Breast epithelium (tissue), 4 donors: ENCODE measurements at places on chromosomes 7 and 10.

- no peak for DNase-seq
Measured at GRCh38 chr7:135966341-135967043, 10.7 kb downstream of the MTPN start.

GRCh38 chr10:131889755-131890154 is 11.1 kb upstream of the PPP2R2D start:
- no peak for DNase-seq

- no peak for DNase-seq
Measured at GRCh38 chr7:30328381-30328780, 44.0 kb downstream of the ZNRF2 start.

DNA sequence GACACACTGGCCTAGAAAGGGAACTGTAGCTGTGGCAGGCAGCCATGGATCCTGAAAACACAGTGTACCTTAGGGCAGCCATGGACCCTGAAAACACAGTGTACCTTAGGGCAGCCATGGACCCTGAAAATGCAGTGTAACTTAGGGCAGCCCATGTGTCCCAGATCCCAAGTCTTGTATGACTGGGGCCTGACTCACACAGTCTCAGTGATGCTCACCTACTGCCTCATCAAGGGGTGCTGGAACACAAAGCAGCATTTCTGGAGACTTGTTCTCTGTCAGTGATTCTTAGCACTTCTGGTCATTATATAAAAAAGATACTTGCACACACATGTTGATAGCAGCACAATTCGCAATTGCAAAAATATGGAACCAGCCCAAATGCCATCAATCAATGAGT is 70.2 kb upstream of the LAMB4 start:
- DNase-seq: no peak

- DNase-seq: no peak
Measured at GRCh38 chr10:87882555-87883294, 19.3 kb downstream of the PTEN start.

DNA sequence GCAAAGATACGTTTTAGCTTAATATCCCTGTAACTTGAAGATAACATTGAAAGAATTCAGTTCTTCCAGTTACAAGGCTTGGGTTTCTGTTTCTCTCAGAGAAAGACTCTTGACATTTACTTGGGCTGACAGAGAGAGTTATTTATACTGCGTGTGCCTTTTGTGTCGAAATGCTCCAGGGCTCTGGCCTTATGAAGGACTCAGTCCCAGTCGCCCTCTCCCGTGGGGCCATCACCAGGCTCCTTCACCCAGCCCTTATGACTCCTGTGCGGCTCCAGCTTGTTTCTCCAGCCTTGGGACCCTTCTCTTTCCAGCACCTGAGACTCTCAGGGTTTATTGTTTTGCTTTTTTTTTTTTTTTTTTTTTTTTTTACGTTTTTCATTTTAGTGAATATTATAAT is 242.3 kb upstream of the DKK1 start:
- no peak for DNase-seq

DNA sequence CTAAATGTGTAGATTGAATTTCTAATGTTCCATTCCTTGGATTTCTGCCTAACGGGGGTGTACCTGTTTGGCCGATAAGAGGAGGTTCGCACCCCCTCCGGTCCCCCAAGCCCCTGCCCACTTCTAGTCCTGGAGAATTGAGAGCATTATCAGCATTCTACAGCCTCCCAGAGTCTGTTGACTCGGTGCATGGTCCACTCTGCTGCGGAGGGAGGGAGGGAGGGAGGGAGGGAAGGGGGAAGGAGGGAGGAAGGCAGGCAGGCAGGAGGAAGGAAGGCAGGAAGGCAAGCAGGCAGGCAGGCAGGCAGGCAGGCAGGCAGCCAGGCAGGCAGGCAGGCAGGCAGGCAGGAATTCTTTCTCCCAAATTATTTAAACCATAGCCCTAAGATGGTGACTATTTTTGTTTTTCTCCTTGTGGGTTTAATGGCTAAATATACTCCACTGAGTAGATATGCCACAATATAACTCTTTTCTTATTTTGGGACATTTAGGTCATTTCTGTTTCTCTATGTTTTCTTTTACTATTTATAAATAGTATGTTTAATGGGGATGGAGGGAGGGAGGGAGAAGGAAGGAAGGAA is 69.5 kb upstream of the CHST15 start:
- no peak for DNase-seq

DNA sequence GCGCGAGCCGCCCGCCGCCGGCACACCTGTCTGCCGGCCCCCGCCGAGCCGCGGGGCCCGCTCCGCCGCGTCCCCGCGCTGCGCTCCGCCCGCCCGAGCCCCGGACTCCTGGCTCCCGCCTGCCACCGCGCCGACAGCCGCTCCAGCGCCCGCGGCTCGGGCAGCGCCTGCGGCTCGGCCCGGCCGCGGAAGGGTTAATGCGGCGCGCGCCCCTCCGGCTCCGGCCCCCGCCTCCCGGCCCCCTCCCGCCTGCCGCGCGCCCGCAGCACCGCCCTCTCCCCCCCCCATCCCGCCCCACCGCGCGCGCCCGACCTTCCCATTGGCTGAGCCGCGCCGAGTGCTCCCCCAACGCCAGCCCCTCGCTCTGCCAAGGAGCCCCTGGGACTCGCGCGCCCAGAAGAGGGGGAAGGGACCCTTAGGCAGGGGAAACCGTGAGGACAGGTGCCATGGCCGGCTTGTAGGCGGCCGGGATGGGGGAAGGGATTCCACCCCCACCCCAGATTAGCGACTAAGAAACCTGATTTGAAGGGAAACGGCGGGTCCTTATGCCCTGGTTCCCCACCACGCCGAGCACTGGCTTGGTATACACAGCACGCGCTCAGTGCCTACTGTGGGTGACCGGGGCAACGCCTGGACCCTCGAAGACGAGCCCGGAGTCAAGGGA is at the start of gene KCNH2:
Gene KCNH2, minus strand, starts transcription at position 196 of the 664 bp plus-strand sequence. CDS start 408 bp downstream, outside the sequence.
- no peak for DNase-seq

DNA sequence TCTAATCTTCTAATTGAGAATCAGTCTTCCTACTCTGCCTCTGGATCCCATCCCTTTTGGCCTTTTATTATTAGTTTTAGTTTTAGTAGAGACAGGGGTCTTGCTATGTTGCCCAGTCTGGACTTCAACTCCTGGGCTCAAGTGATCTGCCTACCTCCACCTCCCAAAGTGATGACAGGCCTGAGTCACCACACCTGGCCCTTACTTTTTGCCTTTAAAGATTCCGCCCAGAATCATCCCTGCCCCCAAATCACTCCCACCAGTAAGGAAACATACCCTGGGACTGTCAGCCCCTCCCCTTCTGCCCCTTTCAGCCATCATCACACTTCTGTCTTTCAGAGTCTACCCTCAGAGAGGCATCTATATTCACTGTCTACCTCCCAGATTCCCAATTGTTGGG is 18.7 kb downstream of the KPNA7 start:
- no peak for DNase-seq

DNA sequence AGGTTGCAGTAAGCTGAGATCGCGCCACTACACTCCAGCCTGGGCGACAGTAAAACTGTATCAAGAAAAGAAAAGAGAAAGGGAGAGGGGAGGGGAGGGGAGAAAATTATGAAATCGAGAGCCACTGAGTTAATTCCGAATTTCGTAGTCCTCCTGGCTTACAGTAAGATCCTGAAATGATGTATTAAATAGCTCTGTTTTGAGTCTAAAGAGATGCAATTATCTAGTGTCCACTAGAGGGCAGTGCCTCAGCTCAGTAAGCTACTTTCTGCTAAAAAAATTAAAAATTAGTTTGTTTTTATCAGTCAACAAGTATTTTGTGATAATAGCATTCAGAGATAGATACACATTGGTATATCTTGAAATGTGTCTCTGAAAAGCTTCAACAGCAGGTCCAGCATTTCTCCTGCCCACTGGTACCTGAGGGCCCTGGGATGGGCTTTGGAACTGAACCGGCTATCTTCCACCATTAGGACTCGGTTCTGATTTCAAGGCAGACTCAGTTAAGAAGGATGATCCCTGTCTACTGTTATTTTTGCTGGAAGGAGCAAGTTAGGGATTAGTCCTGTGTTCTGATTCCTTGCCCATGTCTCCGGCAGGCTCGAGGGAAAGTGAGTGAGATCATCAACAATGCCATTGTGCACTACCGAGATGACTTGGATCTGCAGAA is 19.5 kb downstream of the TSPAN33 start:
- no peak for DNase-seq

- DNase-seq: no peak
Measured at GRCh38 chr10:112637901-112638300, 190.9 kb downstream of the VTI1A start.

GRCh38 chr7:105047932-105048331 is 33.9 kb downstream of the KMT2E start:
- DNase-seq: no peak

DNA sequence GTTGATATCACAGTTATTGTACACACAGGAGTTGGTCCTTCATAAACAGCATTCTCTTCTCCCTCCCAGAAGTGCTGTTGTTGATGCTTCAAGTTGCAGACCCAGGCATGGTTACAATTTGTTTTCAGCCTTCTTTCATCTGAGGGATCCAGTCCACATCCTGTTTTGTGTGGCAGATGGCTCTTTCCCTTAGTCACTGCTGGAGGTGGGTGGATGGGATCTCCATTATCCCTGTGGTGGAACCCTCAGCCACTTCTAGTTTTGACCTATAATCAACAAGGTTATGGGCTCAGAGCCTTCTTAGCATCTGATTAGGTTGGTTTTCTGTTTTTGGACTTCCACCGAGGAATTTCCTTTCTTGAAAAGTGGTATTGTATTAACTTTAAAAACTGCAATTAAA is 214.2 kb downstream of the SH2D4B start:
- no peak for DNase-seq

DNA sequence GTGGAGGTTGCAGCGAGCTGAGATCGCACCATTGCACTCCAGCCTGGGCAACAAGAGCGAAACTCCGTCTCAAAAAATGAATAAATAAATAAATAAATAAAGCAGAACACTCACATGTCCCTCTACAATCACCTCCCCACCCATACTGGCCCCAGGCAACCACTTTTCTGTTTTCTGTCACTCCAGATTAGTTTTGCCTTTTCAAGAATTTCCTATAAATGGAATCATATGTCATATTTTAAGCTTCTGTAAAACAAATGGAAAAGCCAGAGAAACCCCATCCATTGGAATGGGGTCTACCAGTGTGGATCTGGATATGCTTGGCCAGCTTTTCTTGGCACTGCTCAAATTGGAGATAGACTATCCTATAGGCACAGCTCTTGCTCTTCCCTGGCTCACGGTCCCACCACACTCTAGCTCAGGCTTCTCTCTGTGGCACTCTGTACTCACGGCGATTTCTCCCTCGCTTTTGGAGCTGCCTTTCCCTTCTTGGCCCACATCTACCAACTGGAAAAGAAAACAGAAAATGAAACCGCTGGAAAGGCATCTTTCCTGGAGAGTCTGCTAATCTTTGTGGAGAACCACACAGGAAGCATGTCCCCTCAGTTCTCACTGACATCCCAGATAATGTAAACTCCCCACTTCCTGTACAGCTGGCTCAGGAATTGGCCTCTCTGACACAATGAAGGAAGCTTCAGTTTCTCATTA is 210.1 kb downstream of the JCAD start:
- DNase-seq: no peak

GRCh38 chr7:6437251-6437650 is 10.5 kb downstream of the DAGLB start:
- no peak for DNase-seq

GRCh38 chr10:63618552-63618951 is 97.4 kb downstream of the REEP3 start:
- DNase-seq: no peak

DNA sequence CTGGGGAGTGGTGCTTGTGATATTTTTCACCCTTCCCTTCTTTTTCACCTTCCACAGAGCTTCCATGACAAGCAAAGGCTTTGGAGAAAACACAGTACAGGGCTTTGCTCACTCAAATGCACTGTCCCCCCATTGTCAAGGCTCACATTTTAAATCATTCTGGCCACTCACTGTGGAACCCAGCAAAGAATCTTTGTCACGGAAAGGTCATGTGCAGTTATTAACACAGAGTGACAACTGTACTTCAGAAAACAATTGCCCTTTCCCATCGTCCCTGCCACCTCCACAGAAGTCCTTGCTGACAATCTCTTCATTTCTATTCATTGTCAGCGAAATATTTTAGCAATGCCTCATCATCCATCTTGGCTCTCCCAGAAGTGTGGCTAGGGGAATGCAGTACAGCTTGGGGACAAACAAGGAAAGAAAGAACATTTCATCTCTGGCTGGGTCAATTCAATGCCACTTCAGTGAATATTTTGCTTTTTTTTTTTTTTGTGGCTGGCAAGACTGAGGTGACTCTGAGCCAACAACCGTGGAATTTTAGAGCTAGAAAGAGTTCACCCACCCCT is 851.0 kb downstream of the KCNMA1 start:
- DNase-seq: no peak

DNA sequence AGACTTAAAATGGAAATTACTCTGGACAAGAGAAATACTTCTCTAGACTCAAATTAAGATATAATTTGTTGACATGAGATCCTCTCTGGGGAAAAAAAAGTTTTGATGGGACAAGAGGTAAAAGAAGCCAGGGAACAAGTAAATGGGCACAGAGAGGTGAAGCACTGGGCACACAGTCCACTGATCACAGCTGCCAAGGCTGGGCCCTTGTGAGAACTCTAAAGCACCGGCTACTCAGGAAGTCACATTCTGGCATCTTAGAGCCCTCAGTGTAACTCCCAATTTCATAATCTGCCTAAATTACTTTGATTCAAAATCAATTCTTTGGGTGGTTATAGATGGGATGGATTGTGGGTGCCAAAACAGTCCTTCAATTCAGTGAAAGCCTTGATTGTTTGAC is 123.2 kb upstream of the CACNA2D1 start:
- no peak for DNase-seq

DNA sequence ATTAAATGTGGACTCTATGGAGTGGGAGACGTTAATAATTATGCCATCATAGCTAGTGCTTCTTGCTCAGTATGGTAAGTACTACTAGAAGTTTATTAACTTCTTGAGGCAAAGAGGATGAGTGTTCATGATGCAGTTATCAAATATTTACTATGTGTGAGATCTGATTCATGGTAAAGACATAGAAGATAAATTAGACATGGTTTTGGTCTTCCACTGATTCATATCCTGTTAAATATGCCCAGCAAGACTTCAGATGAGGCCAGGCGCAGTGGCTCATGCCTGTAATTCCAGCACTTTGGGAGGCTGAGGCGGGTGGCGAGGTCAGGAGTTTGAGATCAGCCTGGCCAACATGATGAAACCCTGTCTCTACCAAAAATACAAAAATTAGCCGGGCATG is 547.1 kb upstream of the ANKRD30A start:
- DNase-seq: no peak

DNA sequence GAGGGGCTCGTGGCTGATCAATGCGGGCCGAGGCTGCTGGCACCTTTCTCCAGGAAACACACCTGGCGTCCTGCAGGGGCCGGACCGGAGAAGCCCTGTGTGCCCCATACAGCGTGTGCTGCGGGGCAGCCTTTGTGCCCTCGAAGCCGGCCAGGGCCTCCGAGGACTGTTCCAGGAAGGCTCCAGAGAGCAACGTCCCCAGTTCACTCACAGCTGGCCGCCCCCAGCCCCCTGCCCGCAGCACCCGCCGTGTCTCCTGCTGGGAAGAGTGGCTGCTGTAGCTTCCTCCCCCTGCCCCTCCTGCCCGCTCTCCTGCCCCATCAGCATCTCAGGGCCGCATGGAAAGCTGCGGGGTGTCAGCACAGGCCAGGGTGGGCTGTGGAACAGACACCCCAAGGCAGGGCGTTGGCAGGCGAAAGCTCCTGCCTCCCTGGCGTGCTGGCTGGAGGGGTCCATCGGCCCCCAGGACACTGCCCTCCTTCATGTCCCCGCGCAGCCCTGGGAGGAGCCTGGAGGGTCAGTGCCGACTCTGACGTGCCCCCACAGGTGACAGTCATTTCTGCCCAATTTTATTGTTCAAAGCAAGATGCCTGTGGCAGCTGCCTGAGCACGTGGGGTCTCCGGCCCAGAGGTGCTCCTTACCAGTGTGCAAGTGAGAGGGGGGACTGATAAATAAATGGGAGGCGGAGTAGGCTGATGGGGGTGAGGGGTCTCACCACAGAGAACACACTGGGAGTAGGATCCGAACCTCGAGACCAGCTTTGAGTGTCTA is 95.8 kb upstream of the DIP2C start:
- DNase-seq: peak; percentile 13
